ENCODE measurements at places on chromosomes 3 and 15. TPM values are rescaled to one million over a fixed set of nuclear protein-coding genes. Genes with fewer than 3 reads are reported as not detected.

The CLDN16 gene
- total RNA-seq = 0.64 TPM

The ARPIN gene
- total RNA-seq = 11.7 TPM

The TMEM40 gene
- 44.1 TPM for total RNA-seq

The BRPF1 gene
- total RNA-seq = 14.8 TPM

The GOLGA6L4 gene
- 3.6 TPM for total RNA-seq

The PLA1A gene
- 1.5 TPM for total RNA-seq

The RTP3 gene
- total RNA-seq = not detected

The STRIT1 gene
- total RNA-seq = not detected

The LTF gene
- 3.3 TPM for total RNA-seq

The ADCY5 gene
- total RNA-seq = 7.2 TPM

The P2RY13 gene
- 3.1 TPM for total RNA-seq

The SAXO2 gene
- not detected for total RNA-seq

The GCNT3 gene
- total RNA-seq = 30.2 TPM

The STRA6 gene
- 2.2 TPM for total RNA-seq

The TM6SF1 gene
- 3.4 TPM for total RNA-seq

The HDC gene
- not detected for total RNA-seq

The ZBTB47 gene
- 5.3 TPM for total RNA-seq

The FAM174B gene
- 1.4 TPM for total RNA-seq

The PPARG gene
- total RNA-seq = 11.3 TPM

The SERPINI2 gene
- 1.1 TPM for total RNA-seq

The LMOD3 gene
- total RNA-seq = under 0.01 TPM

The LRRK1 gene
- 10.3 TPM for total RNA-seq

The DUOXA1 gene
- 64.0 TPM for total RNA-seq

The RETNLB gene
- total RNA-seq = not detected

All from esophagus squamous epithelium (tissue), 5 donors.